ENCODE measurements at places on chromosomes 1 and 21.
A peak's percentile ranks its signal among the peaks of the same experiment; 100 is the strongest.

GRCh38 chr1:159991513-159991912 lies 37.5 kb upstream of the SLAMF9 start:
- DNase-seq, result no peak

- no peak for DNase-seq
Measured at GRCh38 chr1:61978796-61979195, 215.9 kb upstream of the L1TD1 start.

DNA sequence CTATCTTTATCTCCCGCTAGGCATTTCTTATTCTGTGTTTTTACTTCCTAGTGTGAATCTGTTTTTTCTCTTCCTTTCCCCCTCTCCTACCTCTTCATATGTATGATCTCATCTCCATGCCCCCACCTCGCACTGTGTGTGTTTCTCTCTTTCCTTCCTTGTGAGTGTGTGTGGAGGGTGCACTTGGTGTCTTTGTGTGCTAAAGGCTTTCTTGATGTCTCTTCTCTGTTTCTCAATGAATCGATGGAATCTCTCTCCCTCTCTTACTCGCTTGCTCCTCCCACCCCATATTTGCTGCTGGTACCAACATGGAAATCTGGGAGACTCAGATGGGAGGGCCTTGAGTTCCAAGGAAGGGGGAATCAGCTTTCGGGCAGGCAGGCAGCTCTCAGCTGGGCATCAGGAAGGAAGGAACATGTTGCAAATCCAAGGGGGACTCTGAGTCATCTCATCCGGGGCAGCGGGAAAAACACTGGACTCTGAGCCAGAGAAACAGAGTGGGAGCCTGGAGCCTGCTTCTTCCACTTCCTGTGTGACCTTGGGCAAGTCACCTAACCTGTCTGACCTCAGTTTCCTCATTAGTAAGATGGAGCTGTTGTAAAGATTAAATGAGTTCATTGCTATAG lies 147.5 kb downstream of the PTPRU start:
- DNase-seq, result no peak

DNA sequence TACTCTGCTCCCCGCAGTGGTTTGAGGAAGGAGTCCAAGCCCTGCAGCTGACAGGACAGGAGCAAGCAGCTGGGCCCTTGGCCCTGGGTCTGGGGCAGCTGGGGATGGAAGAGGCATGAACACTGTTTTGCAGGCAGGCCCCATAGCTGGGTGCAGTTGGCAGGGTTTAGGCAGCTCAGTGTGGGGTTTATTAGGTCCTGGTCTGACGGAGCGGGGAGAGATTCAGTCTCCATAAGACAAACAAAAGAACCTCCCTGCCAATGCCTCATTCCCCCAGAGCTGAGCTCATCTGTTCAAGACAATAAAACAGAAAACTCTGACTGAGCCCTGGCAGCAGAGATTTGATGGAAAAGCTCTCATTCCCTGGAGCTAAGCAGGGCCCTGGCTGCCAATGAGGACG lies 37.3 kb downstream of the OLFML2B start:
- no peak for DNase-seq

DNA sequence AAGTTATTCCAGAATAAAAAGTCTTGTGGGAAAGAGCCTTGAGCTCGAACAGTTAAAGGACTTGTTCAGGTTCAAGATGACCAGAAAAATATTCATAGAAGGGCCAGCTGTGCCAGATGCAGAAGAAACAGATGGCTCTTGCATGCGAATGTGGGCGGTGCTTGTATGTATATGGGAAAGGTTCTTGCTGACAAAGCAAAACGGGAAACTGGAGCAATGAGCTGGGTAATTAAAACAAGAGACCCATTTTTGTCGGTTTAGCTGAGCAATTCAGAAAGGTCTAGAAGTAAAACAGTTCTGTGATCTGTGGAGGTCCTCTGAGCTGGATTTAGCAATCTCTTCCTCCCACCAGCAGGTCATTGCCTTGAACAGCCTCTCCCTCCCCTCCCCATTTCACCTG lies 107.2 kb upstream of the MARK1 start:
- DNase-seq, result no peak

GRCh38 chr1:143665606-143666005 lies 306.2 kb downstream of the FAM72C start:
- no peak for DNase-seq

- no peak for DNase-seq
Measured at GRCh38 chr1:199811163-199811562, 216.3 kb upstream of the NR5A2 start.

DNA sequence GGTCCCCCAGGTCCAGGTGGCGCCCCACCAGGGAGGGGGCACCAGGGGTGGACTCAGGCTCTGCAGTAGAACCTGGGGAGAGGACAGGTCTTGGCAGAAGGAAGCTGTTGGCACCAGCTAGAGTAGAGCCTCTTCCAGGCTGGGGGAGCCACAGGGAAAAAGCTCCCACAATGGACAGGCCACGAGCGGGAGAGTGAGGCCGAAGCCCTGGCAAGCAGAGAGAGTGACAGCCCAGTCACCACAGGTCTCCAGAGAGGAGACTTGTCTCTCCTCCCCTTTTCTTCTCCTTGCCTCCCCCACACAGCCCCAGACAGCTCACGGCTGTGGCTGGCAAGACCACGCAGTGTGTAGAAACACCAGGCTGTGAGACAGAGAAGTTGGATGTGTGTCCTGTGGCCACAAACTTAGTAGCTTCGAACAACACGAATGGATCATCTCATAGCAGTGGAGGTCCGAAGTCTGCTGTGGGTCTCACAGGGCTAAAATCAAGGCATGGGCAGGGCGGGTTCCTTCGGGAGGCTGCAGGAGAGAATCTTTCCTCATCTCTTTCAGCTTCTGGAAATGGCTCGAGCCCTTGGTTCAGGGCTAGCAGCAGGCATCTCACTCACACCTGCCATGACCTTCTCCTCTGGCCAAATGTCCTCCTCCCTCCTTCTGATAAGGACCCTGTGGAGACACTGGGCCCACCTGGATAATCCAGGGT lies 3.3 kb downstream of the KRTAP12-4 start:
- DNase-seq, result no peak

DNA sequence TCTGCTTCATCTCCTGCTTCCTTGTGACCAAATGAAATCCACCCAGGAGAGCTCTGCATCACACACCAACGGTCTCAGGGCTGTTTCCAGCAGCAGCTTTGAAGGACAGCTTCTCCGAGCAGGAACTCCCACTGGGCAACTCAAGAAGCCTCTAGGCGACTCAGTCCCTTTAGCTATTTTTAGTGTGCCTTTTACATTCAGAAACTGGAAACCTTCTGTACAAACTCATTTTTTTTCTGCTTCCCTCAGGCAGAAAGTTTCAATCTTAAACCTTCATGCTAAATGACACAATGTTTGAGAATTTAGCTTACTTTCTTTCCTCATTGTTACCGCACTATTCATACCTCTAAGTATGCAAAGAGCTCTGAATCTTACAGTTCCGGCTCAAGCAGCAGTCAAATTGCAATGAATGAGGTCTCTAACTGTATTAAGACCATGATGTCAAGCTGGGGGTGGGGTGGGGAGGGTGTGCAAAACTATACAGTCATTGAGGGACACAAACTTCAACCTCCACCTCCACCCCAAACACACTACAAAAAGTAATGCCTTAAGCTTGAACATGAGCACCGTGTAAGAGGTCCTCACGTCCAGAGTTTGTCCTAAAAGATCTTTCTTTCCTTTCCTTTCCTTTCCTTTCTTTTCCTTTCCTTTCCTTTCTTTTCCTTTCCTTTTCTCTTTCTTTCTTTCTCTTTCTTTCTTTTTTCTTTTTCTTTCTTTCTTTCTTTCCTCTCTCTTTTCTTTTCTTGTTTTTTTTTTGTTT lies 16.4 kb upstream of the TARBP1 start:
- no peak for DNase-seq

GRCh38 chr1:210257698-210258529 lies 25.3 kb downstream of the SERTAD4 start:
- DNase-seq, result no peak

DNA sequence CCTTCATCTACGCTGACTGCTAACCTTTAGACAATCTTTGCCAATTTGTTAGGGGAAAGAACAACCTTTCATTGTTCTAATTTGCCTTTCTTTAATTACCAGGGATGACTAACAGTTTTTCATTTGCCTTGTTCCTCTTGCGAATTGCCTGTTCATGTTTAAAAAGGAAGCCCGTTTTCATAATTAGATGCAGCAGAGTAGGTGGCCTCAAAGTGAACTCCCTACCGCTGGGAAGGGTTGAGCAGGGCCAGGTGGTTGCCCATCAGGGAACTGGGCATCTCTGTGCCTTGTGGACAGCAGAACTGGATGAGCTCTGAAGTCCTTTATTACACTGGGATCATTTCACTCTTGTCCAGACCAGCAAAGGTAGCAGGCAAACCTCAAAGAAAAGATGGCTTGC lies 59.0 kb downstream of the HIVEP3 start:
- no peak for DNase-seq

- no peak for DNase-seq
Measured at GRCh38 chr1:18977428-18977827, 21.0 kb upstream of the IFFO2 start.

- no peak for DNase-seq
Measured at GRCh38 chr1:52623812-52624211, 9.2 kb upstream of the SHISAL2A start.

DNA sequence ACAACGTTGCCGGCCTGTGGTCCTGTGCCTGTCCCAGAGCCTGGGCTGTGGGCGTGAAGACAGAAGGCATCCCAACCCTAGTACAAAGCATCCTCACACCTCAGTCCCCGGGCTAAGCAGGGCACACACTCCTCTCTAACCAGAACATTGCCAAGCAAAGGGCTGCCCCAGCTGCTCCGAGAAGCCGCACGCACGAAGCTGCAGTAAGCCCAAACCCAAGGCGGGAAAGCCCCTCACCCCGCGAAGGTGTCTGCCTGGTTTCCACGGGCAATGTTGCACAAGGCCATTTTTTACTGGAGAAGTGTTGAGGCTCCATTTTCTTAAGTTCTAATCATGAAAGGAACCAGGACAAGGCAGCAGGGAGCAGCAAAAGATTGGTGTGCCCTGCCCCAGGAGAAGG lies 519.0 kb downstream of the NPHP4 start:
- no peak for DNase-seq

- DNase-seq, result no peak
Measured at GRCh38 chr1:164628772-164629171, 69.8 kb downstream of the PBX1 start.

DNA sequence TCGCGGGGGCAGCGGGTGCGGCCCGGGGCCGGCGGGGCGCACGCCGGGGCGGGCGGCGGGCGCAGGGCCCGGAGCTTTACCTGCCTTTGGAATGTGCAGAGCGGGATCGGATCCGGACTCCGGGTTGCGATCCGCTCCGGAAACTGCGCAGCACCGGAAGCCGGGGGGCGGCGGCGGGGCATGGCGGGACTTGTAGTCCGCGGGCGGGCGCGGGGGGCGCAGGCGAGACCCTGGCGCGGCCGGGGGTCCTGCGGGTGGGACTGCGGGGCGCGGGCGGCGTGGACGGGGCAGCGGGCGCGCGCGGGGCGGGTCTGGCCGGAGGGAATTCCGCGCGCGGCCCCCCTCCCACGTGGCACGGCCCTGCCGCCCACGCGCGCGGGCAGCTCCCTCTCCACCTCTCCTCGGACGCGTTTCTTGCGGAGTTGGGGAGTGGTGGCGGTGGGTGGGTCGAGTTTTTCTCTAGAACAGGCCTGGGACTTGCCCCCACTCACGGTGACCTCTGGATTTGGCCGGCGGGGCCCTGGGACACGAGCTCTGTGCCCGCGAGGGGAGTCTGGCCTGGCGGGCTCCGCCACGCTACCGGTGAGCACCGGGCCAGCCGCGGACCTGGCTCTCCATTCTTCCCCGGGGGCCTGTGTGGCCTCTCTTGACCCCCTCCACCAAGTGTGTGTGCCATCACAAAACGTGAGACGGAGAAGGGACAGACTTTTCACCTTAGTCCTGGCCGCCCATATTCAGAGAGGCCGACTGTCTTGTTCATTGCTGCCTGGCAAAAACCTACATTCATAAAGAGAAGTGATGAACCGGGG lies at the start of gene PRDM15:
TSS of gene PRDM15 (minus strand) at position 155 of the 809 bp plus-strand sequence. CDS start 18,981 bp downstream, outside the sequence.
- peak; percentile 79 for DNase-seq

- no peak for DNase-seq
Measured at GRCh38 chr1:72620453-72620852, 338.1 kb upstream of the NEGR1 start.

DNA sequence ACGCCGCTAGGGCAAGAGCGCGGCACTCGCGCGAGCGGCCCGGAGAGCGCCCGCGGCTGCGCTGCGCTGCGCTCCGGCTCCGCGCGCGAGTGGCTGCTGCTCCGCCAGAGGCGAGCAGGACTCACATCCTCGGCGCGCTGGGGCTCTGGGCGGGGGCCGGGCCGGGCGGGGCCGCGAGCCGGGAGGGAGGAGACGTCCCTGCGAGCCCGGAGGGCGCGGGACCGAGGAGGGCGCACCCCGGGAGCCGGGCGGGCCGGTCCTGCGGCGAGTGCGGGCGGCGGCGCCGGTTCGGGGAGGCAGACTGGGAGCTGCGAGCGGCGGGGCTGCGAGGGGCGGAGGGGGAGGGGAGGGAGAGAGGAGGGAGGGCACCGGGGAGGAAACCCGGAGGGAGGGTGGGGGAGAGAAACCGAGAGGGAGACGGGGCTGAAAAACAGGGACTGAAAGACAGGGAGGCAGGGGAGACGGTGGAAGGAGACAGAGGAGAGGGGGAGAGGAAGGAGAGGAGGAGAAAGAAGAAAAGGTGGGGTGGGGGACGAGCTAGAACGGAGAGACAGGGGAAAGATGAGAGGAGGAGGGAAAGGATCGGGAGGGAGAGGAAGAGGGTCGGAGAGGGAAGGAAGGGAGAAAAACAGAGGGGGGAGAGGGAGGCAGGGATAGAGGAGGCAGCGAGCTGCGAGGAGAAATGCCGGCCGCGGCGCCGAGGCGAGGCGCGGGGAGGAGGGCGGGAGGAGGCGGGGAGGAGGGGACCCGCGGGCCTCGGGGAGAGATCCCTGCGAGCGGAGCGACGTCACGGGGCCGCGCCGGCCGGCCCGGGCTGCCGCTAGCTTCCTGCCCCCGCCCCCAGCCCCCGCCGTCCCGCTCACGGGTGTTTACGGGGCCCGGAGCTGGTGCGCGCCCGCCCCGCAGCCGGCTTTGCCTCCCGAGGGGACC lies at the start of gene CAMK2N1:
TSS of gene CAMK2N1 (minus strand) at position 684 of the 930 bp plus-strand sequence. CDS start 831 bp downstream, outside the sequence.
- peak; percentile 64 for DNase-seq

GRCh38 chr1:174164826-174165225 lies 5.5 kb downstream of the RABGAP1L start:
- DNase-seq, result no peak

DNA sequence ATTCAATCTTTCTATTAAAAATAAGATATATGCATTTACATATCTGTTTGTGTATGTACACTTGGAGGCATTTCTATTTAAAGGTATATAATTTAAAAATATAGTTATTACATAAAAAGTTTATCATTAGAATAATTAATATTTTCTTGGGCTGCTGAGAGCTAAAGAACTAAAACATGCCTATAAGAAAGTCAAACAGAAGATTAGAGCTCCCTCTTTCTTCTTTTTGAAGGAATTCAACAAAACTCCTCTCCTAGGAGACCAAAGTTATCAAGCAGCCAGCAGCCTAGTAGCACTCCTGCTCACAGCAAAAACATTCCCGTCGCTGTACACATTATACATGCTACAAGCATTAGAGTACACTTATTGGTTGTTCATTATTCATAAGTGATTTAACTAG lies 216.4 kb downstream of the VAV3 start:
- DNase-seq, result no peak

DNA sequence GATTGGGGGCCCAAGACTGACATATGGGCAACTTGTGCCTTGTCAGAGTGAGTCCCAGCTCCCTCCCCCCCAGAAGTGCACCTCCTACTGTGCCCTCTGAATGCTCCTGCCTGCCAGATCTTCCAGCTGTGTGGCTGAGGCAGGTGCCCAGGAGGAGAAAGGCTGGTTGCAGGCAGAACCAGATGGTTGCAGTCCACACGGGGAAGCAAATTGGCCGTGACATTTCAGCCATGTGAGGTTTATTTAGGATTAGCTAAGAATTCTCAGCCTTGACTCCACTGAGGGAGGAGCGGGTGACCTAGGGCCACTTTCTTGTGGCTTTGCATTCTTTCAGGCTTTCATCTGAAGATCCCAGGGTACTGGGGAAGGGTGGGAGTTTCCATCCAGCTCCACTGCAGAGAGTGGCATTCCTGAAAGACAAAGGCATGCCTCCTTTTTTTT lies 33.8 kb downstream of the PEX14 start:
- no peak for DNase-seq
